HCT116 (cell line): ENCODE measurements at places on chromosomes 2 and 18. TPM values are rescaled to one million over a fixed set of nuclear protein-coding genes. Genes with fewer than 3 reads are reported as not detected.

LAMA1 gene
- 0.05 TPM for total RNA-seq

ERBB4 gene
- total RNA-seq: 0.10 TPM

STARD6 gene
- total RNA-seq: not detected

TOGARAM2 gene
- total RNA-seq: 0.76 TPM

GRCh38 chr2:233389601-233390125 is 35.4 kb downstream of the DGKD start:
- H3K4me1 ChIP-seq: 0 out of 2 replicates have a peak, but pooled peaks cover 4% of the 10 kb centered on the region
- H3K4me3 ChIP-seq: no peak overlapping the region
- no peaks in the 10 kb centered on the region for H3K27me3 ChIP-seq
- no peak for DNase-seq
